ENCODE measurements at places on chromosomes 2 and 18.
A peak's percentile ranks its signal among the peaks of the same experiment; 100 is the strongest.

- DNase-seq: peak; percentile 43
Measured at GRCh38 chr2:112636605-112637288, 9.0 kb upstream of the SLC20A1 start.

DNA sequence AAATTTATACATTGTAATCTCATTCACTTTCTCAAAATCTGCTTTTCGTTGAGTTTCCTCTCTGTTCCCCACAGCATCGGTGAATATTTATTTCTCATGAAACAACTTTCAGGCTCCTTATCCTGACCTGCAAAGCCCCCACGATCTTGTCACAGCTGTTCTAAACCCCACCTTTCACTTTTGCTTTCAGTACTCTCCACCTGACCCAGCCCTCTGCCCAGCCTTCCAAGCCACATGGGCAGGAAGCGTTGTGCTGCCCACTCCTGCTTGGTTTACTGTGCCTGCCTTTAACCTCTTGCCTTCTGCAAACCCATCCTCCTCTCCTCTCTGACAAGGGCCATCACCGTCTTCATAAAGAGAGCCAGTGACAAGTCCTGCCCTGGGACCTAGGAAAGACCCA lies 262.5 kb downstream of the GALR1 start:
- no peak for DNase-seq

- no peak for DNase-seq
Measured at GRCh38 chr2:57444752-57445430, 601.7 kb upstream of the VRK2 start.

GRCh38 chr2:92073815-92074548 lies 2797.2 kb upstream of the TEKT4 start:
- DNase-seq: no peak

DNA sequence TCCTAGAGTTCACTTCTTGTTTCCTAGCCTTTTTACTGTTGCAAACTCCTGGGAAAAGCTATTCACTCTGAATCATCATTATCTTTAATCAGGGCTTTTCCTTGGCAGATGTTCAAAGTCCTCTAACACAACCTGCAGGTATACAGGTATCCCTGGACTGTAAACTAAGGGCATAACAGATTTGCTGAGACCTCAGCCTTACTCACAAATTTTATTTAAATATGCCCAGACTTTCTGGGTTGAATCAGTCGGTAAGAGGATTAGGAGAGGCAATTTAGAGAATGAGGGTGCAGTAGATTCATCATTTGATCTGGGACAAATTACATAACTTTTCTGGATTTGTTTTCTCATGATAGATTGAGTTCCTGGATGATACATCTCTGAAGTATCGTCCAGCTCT lies 217.8 kb upstream of the STON1 start:
- DNase-seq: no peak

GRCh38 chr18:55421615-55422419 lies 166.2 kb downstream of the TCF4 start:
- no peak for DNase-seq

- peak; percentile 29 for DNase-seq
Measured at GRCh38 chr2:234003972-234004617, 46.4 kb upstream of the SPP2 start.

GRCh38 chr2:147712051-147712450 lies 132.8 kb upstream of the ACVR2A start:
- DNase-seq: no peak

- no peak for DNase-seq
Measured at GRCh38 chr18:21663578-21663977, 41.0 kb downstream of the ABHD3 start.

GRCh38 chr18:40926679-40927078 lies 1028.4 kb upstream of the PIK3C3 start:
- no peak for DNase-seq

- peak; percentile 15 for DNase-seq
Measured at GRCh38 chr18:903701-904100, 970 bp upstream of the ADCYAP1 start.

DNA sequence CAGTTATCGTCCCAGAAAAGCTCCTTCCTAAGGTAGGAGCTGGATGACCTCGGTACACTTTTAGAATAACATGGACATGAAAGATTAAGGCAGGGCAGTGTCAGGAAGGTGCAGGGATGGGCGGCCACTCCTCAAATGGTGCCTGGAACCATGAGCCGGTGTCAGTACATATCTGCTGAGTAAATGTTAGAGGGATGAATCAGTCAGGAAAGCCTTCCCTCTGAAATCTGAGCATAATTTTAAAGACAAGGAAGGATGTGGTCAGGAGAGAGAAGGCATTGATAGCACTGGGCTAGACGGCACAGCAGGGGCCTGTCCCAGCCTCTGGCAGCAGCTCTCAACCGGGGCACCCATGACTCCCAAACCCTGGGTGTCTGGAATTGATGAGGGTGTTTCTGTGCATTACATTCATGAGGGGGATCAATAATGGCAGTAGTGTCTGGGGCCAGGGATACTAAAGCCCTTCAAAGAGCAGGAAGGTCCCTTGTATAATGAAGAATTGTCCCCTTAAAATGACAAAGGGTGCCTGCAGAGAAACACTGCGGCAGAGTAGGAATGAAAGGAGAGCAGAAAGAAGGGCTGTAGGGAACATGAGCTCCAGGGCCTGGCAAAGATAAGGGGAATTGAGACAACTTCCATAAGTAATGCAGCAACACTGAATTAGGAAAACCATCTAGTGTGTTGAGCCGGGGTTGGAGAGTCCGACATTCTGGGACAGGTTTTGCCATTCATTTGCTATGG lies 162.3 kb upstream of the REV1 start:
- no peak for DNase-seq

GRCh38 chr18:13455471-13455870 lies 236.9 kb downstream of the LDLRAD4 start:
- no peak for DNase-seq

DNA sequence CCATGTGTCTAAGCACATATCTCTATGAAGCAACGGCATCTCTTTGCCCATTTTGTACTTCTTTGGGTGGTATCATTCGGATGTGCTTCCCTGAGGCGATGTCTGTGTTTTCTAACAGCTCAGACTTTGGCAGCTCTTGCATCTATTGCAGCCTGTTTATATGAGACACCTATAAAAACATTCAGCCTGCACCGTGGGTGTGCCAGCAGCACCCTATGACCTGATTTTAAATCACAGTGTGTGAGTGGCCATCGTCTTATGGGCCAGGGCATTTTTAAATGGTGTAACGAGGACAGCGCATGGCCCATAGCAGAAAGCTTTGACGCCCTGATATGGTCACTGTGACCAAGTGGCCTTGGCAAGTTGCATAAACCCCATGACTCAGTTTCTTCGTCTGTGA lies 12.9 kb downstream of the NPAS2 start:
- DNase-seq: no peak

DNA sequence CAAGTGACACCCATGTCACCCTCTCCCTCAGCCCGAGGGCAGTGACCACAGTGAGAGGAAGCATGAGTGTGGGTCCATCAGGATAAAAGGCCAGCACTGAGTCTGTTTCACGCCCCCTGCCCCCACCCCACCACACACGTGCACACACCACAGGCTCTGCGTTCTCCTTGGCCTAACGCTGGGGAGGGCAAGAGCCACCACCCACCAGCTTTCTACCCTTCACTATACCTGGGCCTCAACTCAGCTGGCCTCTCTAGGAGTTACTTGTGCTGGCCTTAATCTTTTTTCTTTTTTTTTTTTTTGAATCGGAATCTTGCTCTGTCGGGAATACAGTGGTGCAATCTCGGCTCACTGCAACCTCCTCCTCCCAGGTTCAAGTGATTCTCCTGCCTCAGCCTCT lies 140.5 kb downstream of the ZFP36L2 start:
- DNase-seq: no peak

DNA sequence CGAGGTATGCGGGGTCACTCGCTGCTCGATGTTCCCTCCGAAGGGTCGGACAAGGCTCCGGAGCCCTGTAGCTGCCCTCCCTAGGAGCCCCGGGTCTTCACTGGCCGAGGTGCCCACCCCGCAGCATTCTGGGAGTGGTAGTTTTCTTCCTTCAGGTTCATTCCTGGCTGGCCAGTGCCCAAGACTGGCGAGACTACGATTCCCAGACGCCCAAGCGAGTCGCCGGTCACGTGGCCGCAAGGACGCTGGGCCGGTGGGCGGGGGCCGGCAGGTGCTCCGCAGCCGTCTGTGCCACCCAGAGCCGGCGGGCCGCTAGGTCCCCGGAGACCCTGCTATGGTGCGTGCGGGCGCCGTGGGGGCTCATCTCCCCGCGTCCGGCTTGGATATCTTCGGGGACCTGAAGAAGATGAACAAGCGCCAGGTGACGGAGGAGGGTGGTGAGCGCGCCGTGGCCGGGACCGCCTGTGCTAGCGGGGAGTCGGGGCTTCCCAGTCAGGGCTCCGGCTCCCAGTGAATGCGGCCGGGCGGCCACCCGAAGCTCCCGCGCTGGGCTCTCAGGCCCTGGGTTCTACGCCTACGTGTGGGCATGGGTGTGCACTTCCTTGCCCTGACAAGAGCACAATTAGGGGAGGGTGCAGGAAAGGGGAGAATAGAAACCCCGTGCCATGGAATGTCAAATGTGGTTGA lies at the start of gene SEC11C:
Gene SEC11C, plus strand, starts transcription at position 270 of the 687 bp plus-strand sequence. Its CDS starts 65 bp downstream, at position 335.
- DNase-seq: peak; percentile 95

DNA sequence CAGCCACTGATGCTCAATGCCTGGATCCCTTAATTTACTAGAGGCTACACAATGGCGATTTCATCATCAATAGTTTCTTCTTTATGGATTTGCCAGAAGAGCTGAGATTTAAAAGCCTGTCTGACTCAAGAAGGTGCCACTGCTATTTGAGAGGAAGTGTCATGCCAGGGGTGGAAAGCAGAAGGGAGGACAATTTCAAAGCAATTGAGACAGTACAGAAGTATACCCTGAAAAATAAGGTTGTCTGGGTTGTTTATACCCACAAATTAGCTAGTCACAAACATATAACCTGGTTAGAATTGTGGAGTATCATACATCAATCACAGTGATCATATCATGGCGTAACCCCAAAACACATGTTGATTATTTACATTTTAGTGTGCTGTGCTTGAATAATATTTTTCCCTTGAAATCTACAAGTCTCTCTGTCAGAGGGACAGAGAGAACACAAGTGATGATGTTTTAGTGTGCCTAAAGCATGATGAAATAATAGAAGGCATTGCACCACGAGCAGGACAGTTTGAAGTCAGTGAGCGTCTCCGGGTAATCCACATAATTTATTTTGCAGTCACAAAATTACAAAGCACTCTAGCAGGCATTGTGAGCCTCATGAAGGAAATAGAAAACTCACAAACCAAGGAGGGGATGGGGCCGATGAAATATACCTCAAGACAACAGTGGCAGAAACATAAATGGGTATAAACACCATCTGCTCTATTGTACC lies 312.2 kb upstream of the SPRED2 start:
- DNase-seq: no peak

- DNase-seq: no peak
Measured at GRCh38 chr2:48749291-48750127, 6.0 kb downstream of the LHCGR start.

DNA sequence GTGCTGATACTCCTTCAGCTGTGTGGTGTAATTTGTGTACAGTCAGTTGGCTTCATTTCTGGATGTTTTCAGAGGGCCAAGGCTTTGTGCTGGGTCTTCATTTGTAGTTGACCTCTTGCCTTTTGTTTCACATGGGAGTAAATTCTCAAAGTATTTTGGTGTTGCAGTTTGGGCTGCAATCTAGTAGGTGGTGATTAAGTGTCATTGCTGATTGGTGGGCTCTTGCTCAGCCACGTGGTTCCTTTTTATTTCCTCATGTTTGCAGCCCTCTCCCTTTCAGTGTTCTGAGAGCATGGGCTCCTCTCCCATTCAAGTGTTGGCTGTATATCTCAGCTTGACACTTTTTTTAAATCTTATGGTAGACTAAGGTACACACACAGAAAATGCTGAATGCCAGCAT lies 96.8 kb downstream of the SNTG2 start:
- no peak for DNase-seq

GRCh38 chr2:223936862-223937326 lies 8.2 kb downstream of the WDFY1 start:
- DNase-seq: no peak

DNA sequence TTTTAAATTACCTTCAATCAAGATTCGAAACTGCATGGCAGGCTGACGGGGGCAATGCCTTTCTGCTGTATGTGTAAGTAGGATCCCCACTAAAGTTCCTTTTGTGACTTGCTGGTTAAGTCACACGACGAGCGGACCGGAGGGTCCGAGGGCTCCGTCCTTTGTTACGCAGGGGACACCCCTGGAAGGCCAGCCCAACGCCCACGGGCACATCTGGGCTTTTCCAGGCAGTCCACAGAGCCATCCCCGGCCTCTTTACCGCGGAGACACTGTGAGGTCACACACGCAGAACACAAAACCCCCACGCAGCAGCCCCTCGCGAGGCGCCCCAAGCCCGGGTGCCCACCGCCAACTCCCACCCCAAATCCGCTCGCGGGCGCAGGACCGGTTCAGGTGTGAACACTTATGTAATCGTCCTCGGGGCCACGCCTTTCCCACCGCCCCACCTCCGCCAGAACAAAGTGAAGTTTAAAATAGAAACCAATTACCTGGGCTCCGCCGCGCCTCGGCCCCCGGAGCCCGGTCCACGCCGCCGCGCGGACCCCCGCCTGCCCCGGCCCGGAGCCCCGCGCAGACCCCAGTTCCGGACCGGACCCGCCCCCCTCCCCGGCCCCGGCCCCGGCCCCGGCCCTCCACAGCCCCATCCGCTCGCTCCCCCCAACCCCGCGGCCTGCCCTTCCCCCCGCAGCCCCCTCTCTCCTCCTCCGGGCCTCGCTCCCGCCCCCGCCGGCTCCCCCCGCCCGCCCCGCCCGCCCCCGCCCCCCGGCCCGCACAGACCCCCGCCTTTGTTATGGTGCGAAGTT lies 4.2 kb downstream of the ZNF516 start:
- no peak for DNase-seq

DNA sequence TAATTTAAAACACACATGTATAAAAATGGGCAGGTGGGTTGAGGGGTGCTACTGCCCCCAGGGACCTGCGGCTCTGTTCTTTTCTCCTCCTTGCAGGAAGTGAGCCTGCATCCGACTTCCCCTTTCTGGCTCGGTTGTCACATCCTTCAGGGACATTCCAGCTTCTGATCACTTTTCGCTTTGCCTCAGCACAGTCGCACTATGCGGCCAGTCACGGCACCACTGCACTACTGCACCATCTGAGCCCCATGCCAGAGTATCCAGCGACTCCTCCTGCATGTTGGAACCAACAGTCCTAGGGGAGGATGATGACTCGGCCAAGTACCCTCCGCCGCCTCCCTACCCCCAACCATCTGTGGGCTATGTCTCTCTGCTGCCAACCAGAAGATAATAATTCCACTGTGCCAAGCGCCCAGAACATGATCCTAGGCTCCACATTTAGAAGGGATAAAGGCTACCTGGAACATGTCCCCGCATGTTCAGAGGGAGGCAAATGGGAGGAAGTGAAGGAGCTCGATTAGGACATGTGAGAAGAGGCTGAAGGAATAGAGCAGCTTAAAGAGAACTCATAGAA lies 17.6 kb downstream of the CDC42EP3 start:
- DNase-seq: no peak

DNA sequence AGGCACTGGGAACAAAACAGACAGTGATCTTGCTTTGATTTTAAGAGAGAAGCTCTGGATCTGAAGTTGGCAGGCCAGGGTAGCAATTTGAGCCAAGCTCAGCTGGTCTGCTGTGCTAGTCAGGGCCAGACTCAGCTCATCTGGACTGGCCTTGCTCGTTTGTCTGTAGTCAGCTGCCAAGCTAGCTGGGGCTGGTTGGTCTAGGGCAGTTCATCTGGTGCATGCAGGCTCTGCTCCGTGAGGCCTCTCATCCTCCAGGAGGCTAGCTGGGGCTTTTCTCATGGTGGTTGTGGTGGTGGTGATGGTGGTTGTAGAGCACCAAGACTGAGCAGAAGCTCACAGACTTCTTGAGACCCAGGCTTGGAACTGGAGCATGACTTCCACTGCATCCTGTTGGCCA lies 10.3 kb downstream of the FBLN7 start:
- DNase-seq: no peak

- no peak for DNase-seq
Measured at GRCh38 chr2:96088340-96089335, 27.7 kb downstream of the ADRA2B start.
